Fibroblast of lung (primary cell): ENCODE measurements at places on chromosomes 16 and 17. TPM values are rescaled to one million over a fixed set of nuclear protein-coding genes. Genes with fewer than 3 reads are reported as not detected.

DNA sequence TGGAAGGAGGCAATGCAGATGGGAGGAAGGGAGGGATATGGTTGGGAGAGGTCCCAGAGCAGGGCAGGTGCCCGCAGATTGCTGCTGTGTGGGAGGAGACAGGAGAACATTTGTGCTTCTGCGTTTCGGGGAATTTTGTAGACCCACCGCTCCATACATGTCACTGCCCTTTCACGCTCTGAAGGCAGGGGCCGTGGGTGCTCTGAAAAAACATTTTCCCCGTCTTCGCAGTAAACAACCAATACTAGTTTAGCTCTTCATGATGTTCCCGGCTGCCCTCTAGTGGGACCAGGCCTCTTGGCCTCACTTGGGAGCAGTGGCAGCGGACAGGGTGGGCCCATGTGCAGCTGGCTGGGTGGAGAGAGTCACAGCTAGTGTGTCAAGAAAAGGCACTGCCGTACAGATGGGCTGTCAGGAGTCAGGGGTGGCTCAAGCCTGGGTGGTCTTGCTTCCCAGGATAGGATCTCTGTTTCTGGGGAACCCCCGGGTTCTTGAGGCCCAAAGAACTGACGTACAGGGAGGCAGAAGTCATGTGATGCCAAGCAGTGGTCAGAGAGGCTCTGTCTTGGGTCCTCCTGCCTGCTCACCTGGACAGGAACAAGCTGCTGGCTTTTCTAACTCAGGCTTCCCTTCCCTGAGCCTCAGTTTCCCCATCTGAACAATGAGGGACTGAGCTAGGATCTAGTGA lies 46.5 kb upstream of the CPNE2 start:
- DNase-seq: peak; percentile 48
- peaks cover 5% of the 10 kb centered on the region for H3K4me1 ChIP-seq
- no peak overlapping the region for H3K27ac ChIP-seq
- H3K27me3 ChIP-seq: no peaks in the 10 kb centered on the region
- H3K4me3 ChIP-seq: no peak overlapping the region
- peaks cover 19% of the 10 kb centered on the region for H3K36me3 ChIP-seq

DNA sequence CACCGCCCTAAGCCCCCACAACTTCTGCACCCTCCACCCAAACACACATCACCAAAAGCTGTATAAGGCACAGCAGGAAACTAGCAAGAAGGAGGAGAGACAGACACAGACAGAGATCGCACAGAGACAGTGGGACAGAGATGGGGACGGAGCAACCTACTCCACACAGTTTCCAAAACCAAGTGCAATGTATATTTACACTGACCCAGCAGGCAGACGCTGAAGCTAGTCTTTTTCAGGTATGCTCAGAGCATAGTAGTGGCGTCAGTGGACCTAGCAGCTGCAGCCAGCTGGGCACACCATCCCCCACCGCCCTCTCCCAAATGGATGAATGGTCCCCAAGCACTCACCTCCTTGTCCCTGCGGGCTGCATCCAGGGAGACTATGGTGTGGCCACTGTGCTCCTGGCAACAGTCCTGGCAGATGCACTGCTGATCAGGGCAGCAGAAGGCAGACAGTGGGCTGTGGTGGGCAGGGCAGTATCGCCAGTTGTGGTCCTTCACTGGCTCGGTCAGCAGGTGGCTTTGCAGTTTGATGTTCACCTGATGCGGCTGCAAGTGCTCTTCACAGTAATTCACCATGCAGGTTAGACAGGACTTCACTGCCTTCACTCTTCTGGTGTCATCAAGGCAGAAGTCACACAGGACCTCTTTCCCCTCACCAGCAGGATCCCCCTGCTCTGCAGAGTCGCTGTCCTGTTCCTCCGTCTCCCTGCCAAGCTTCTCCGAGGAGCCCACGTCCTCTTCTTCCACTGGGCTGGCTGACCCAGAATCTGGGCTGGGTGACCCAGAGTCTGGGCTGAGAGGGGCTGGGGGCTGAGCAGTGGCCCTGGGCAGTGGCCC lies 31.5 kb upstream of the FBXW10B start:
- no peaks in the 10 kb centered on the region for H3K27me3 ChIP-seq
- H3K27ac ChIP-seq: peak overlapping the region; percentile 82
- no peaks in the 10 kb centered on the region for H3K4me1 ChIP-seq
- DNase-seq: peak; percentile 23

Gene NUDT7
- total RNA-seq: 8.7 and 21.5 TPM in 2 replicates

GRCh38 chr17:15441315-15441714 lies 26.1 kb downstream of the CDRT4 start:
- no peak overlapping the region for H3K4me3 ChIP-seq
- no peak overlapping the region for H3K27ac ChIP-seq
- peak; percentile 89 for DNase-seq
- no peaks in the 10 kb centered on the region for H3K27me3 ChIP-seq
- H3K36me3 ChIP-seq: no peaks in the 10 kb centered on the region

- H3K4me3 ChIP-seq: no peak overlapping the region
- H3K36me3 ChIP-seq: peaks cover 8% of the 10 kb centered on the region
- H3K4me1 ChIP-seq: peaks cover 25% of the 10 kb centered on the region
- H3K27me3 ChIP-seq: no peaks in the 10 kb centered on the region
- H3K27ac ChIP-seq: peak overlapping the region; percentile 10
Observed at GRCh38 chr17:42138749-42139492, 15.9 kb downstream of the RAB5C start.

Gene HEATR9
- not detected in 2 replicates for total RNA-seq

Gene EFCAB5
- 0.26 and 0.66 TPM in 2 replicates for total RNA-seq

GRCh38 chr16:85514598-85515318 lies 98.4 kb upstream of the GSE1 start:
- no peak overlapping the region for H3K4me3 ChIP-seq
- H3K36me3 ChIP-seq: no peaks in the 10 kb centered on the region
- no peaks in the 10 kb centered on the region for H3K27me3 ChIP-seq

Gene C17orf107
- 1.8 and 2.3 TPM in 2 replicates for total RNA-seq

GRCh38 chr16:74923766-74924460 lies 61.0 kb downstream of the WDR59 start:
- H3K36me3 ChIP-seq: no peaks in the 10 kb centered on the region
- no peaks in the 10 kb centered on the region for H3K27me3 ChIP-seq
- no peaks in the 10 kb centered on the region for H3K4me1 ChIP-seq
- H3K27ac ChIP-seq: no peak overlapping the region

- peaks cover 7% of the 10 kb centered on the region for H3K27me3 ChIP-seq
- H3K36me3 ChIP-seq: no peaks in the 10 kb centered on the region
- no peak overlapping the region for H3K4me3 ChIP-seq
- H3K4me1 ChIP-seq: no peaks in the 10 kb centered on the region
- no peak for DNase-seq
Observed at GRCh38 chr17:29066047-29066446, 23.1 kb downstream of the PIPOX start.

DNA sequence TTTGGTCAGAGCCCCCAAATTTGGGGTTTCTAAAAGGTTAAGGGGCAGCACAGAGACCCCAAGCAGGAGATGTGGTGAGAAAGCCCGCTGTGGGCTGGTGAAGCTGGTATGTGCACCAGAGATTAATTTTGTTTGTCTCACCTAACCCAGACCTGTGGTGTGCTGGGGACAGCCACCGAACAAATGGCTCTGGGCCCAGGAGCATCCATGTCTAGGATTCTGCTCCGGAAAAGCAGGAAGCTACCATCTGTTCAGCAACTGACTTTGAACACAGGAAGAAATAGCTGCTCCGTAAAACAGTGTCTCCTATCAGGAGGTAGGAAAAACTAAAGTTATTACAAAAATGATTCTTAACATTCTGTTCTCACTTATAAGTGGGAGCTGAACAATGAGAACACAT lies 2.7 kb upstream of the ZP2 start:
- no peaks in the 10 kb centered on the region for H3K36me3 ChIP-seq
- no peaks in the 10 kb centered on the region for H3K4me1 ChIP-seq
- DNase-seq: no peak
- H3K27me3 ChIP-seq: peaks cover 2% of the 10 kb centered on the region
- no peak overlapping the region for H3K27ac ChIP-seq

- no peaks in the 10 kb centered on the region for H3K36me3 ChIP-seq
- H3K27me3 ChIP-seq: peaks cover 15% of the 10 kb centered on the region
- no peak overlapping the region for H3K27ac ChIP-seq
- H3K4me3 ChIP-seq: no peak overlapping the region
Observed at GRCh38 chr17:39674702-39675389, 6.6 kb downstream of the PNMT start.

DNA sequence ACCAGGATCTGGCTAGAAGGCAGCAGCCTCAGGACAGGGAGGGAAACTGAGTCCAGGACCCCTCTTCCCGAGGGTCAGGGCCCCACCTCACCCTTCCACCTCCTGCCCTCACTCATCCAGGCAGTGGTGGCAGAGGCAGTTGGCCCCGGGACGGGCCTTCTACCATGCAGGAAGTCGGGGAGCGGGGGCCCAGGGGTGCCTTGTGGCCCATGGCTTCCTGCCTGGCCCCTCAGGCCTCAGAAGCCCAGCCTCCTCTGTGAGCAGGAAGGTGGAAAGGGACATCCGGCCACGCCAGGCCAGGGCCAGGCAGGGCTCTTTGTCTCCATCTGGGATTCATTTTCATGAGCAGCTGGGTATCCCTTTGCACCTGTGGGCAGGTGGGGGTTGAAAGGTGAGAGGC lies 58.5 kb downstream of the BAHCC1 start:
- no peaks in the 10 kb centered on the region for H3K27me3 ChIP-seq
- no peaks in the 10 kb centered on the region for H3K36me3 ChIP-seq
- no peak for DNase-seq
- H3K4me3 ChIP-seq: no peak overlapping the region
- no peak overlapping the region for H3K27ac ChIP-seq

Gene CYB5D1
- total RNA-seq: 6.9 and 7.4 TPM in 2 replicates

- H3K4me3 ChIP-seq: no peak overlapping the region
- peak; percentile 97 for DNase-seq
- no peaks in the 10 kb centered on the region for H3K27me3 ChIP-seq
- H3K27ac ChIP-seq: no peak overlapping the region
Observed at GRCh38 chr17:15920758-15921239, 24.1 kb upstream of the ADORA2B start.

DNA sequence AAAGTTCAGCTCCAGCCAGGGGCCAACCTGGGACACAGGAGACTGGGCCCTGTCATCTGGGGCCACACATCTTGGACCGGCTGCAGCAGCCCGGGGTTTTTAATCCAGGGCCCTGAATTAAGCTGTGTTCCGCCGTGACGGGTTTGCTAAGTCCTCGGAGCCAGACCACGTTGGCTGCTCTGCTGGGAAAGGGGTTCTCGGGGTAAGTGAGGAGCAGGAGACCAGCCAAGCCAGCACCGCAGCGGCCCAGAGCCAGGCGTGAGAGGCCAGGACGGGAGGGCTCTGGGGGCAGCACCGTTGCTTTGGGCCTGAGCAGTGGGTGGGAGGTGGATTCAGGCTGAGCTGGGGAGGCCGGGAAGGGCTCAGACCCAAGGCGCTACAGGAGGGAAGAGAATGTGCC lies 31.3 kb upstream of the CBX4 start:
- H3K27ac ChIP-seq: no peak overlapping the region
- no peak for DNase-seq
- peaks cover 7% of the 10 kb centered on the region for H3K27me3 ChIP-seq
- no peaks in the 10 kb centered on the region for H3K36me3 ChIP-seq
- no peaks in the 10 kb centered on the region for H3K4me1 ChIP-seq
- no peak overlapping the region for H3K4me3 ChIP-seq

Gene AIPL1
- under 0.01 TPM in 1 of 2 replicates, not detected in the other for total RNA-seq

- no peak for DNase-seq
- peak overlapping the region; percentile 86 for H3K27ac ChIP-seq
- H3K4me1 ChIP-seq: no peaks in the 10 kb centered on the region
- peak overlapping the region; percentile 98 for H3K4me3 ChIP-seq
- no peaks in the 10 kb centered on the region for H3K36me3 ChIP-seq
- no peaks in the 10 kb centered on the region for H3K27me3 ChIP-seq
Observed at GRCh38 chr16:11852092-11852809, 909 bp upstream of the RSL1D1 start.

GRCh38 chr16:2039274-2040031 lies 8.2 kb downstream of the NTHL1 start:
- no peaks in the 10 kb centered on the region for H3K27me3 ChIP-seq
- H3K4me1 ChIP-seq: peaks cover 50% of the 10 kb centered on the region
- peak; percentile 36 for DNase-seq
- peak overlapping the region; percentile 88 for H3K27ac ChIP-seq

Gene RNF43
- under 0.01 TPM in 1 of 2 replicates, not detected in the other for total RNA-seq

GRCh38 chr17:81095383-81095762 lies 60.4 kb downstream of the BAIAP2 start:
- no peak for DNase-seq
- H3K4me1 ChIP-seq: peaks cover 33% of the 10 kb centered on the region
- no peaks in the 10 kb centered on the region for H3K36me3 ChIP-seq
- no peak overlapping the region for H3K4me3 ChIP-seq

DNA sequence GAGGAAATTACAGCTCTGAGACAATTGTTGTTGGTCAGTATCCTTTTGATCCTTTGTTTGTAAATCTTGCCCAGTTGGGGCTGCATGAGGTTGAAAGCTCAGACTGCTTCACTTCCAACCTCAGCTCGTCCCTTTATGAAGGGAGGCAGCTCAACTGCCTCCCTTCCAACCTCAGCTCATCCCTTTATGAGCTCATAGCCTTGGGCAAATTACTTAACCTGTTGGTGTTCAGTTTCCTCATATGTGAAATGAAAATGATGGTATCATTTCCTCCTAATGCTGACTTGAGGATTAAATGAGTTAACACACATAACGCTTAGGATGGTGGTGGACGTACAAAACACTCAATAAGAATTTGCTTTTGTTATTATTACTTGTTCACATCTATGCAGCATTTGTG lies 265.1 kb downstream of the CDH13 start:
- no peak overlapping the region for H3K4me3 ChIP-seq
- no peaks in the 10 kb centered on the region for H3K4me1 ChIP-seq
- no peak for DNase-seq
- no peak overlapping the region for H3K27ac ChIP-seq

GRCh38 chr16:66267292-66268014 lies 99.0 kb upstream of the CDH5 start:
- DNase-seq: no peak
- H3K27me3 ChIP-seq: no peaks in the 10 kb centered on the region
- no peaks in the 10 kb centered on the region for H3K36me3 ChIP-seq
- peak overlapping the region; percentile 81 for H3K27ac ChIP-seq
- H3K4me3 ChIP-seq: no peak overlapping the region
- H3K4me1 ChIP-seq: peaks cover 27% of the 10 kb centered on the region

GRCh38 chr17:42518046-42518754 lies 17.8 kb upstream of the NAGLU start:
- peak overlapping the region; percentile 97 for H3K27ac ChIP-seq
- no peaks in the 10 kb centered on the region for H3K27me3 ChIP-seq
- peaks cover 55% of the 10 kb centered on the region for H3K4me1 ChIP-seq
- DNase-seq: peak; percentile 97
- H3K36me3 ChIP-seq: peaks cover 9% of the 10 kb centered on the region

DNA sequence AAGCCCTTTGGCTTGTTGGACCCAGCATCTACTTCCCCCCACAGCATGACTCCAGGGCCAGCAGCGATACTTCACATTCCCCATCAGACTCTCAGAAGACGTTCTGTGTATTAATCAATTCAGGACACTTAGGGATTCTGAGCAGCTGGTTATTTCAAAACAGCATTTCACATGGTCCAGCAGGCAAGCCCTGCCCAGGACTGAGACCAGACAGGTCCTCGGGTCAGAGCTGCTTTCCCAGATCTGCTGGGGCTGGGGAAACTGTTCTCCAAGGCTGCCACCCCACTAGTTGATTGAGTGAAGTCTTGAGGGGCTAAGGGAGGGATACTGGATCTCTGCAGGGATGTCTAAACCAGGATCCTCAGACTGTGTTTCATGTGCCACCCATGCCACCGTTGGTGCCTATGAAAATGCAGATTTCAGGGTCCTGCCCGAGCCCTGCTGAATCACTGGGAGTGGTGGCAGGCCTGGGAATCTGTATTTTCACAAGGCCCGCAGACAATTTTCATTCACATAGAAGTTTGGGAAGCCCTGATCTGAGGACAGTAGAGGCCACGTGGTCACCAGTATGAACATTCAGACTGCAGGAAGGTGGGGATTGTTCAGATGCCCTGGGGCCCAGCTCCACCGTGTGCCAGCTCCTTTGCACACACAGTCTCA lies 40.6 kb upstream of the CDH5 start:
- H3K4me3 ChIP-seq: no peak overlapping the region
- peaks cover 11% of the 10 kb centered on the region for H3K27me3 ChIP-seq
- peak; percentile 11 for DNase-seq
